Daoy (cell line): ENCODE measurements at places on chromosomes 13 and 19. TPM values are rescaled to one million over a fixed set of nuclear protein-coding genes. Genes with fewer than 3 reads are reported as not detected.
A peak's percentile ranks its signal among the peaks of the same experiment; 100 is the strongest.

Gene TRPC4
- 0.34 TPM in 1 of 2 replicates, not detected in the other for total RNA-seq

DNA sequence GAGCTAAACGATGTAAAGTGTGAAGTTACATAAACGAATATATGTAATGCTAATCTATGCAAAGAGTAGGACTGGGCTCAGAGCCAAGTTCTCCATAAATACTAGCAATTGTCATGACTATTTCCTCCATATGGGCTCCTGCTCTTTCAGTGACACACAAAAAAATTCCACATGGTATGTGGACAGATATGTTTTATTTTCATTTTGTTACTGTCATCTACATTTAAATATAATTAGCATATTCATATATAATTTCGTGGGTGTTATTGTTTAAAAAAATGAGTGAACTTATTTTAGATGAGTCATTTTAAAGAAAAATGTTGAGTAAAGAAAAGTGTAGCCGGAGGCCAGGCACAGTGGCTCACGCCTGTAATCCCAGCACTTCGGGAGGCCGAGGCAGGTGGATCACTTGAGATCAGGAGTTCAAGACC is 5.0 kb upstream of the IGSF23 start:
- peak; percentile 19 for DNase-seq

GRCh38 chr13:39056018-39056417 is 17.8 kb downstream of the NHLRC3 start:
- DNase-seq = no peak

- DNase-seq = peak; percentile 59
Observed at GRCh38 chr19:4524808-4525562, 6.7 kb upstream of the PLIN4 start.

- DNase-seq = no peak
Observed at GRCh38 chr13:38617936-38618335, 68.9 kb upstream of the FREM2 start.

DNA sequence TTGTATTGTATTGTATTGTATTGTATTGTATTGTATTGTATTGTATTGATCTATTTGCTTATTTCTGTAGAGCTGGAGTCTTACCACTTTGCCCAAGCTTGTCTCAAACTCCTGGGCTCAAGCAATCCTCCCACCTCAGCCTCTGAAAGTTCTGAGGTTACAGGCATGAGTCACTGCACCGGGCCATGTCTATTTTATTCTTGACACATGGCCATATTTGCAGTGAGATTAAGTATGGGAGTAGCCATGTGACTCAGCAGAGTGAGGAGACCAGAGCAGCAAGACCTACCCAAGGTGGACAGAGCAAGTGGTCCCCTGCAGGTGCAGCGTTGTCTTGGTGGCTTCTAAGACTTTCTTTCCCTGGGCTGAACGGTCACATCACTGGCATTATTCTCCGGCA is 49.1 kb upstream of the UBAC2 start:
- peak; percentile 54 for DNase-seq

GRCh38 chr19:32254509-32254890 is 90.9 kb upstream of the ZNF507 start:
- DNase-seq = no peak

DNA sequence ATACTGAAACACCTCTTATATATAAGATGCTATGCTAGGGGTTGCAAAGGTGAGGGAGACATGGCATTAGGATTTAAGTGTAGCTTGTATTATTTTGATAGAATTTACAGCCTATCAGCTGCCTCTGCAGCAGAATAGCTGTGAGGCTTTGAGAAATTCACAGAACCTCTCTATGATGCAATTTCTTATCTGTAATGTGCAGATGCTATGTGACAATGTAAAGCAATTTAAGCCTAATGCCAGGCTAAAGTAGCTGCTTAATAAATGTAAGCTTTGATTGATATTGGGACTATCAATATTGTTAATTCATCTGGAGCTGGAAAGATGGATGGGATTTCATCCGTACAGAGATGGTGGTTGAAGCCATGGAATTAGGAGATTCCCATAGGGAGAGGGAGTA is 1.6 kb downstream of the ADGRE3 start:
- no peak for DNase-seq
